ENCODE measurements at places on chromosomes 13 and 19. TPM values are rescaled to one million over a fixed set of nuclear protein-coding genes. Genes with fewer than 3 reads are reported as not detected.
A peak's percentile ranks its signal among the peaks of the same experiment; 100 is the strongest.

The ZNF729 gene
- total RNA-seq = not detected

The FPR1 gene
- not detected for total RNA-seq

The NLRP9 gene
- not detected for total RNA-seq

The LRRC63 gene
- 0.29 TPM for total RNA-seq

The OR1M1 gene
- not detected for total RNA-seq

The CGB1 gene
- not detected for total RNA-seq

The ZNF682 gene
- total RNA-seq = 1.1 TPM

The LGALS14 gene
- total RNA-seq = not detected

The FAM124A gene
- 2.8 TPM for total RNA-seq

The CEACAM4 gene
- not detected for total RNA-seq

The WDR88 gene
- not detected for total RNA-seq

The IGFLR1 gene
- total RNA-seq = 22.0 TPM

The FBXW9 gene
- total RNA-seq = 16.7 TPM

The TMEM205 gene
- total RNA-seq = 54.9 TPM

The THAP8 gene
- total RNA-seq = 7.3 TPM

The ERICH6B gene
- not detected for total RNA-seq

The CD33 gene
- 3.1 TPM for total RNA-seq

DNA sequence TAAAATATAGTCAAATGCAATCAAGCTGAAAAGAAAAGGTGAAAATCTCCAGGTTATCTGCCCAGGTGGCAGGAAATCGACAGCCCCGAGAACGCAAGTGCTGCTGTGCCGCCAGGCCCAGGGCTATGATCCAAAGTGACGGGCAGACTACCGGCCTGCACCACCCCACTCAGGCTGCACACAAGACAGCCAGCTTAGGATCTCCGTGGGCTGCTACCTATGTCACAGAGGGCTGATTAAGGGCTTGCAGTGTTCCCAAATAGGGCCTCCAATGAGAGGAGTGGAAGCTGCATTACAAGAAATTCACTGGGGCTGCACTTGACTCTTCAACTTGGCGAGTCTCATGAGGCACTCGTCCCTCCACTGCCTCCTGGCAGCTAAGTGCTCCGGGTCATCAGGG, 121.8 kb downstream of the CRYL1 start:
- no peak for DNase-seq

- DNase-seq = no peak
Measured at GRCh38 chr19:45103156-45103507, 10.2 kb downstream of the PPP1R37 start.

DNA sequence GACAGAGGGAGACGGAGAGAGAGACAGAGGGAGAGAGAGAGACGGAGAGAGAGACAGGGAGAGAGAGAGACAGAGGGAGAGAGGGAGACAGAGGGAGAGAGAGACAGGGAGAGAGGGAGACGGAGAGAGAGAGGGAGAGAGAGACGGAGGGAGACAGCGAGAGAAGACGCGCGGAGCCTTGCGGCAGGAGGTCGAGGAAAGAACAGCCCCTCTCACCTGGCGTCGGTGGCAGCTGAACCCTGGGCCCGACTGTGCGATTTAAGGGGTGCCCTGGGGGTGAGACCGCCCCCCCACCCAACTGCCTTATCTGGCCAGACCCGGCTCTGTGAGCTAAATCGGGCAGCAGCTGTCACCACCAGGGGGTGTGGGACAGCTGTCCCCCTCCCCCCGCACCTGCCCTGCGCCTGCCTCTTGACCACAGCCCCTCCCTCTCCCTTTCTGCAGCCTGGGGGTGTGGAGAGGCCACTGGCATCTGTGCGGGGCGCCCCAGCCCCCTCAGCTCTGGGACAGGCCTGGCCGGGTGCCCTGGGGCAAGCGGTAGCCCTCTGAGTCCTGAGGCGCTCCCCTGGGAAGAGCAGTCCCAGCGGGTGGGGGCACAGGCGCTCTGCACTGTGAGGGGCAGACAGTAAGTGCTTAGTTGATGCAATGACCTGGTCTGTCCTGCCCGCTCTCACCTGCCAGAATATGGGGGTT, 10.8 kb downstream of the JOSD2 start:
- no peak for DNase-seq

- DNase-seq = no peak
Measured at GRCh38 chr13:75285310-75285709, 196.7 kb downstream of the TBC1D4 start.

DNA sequence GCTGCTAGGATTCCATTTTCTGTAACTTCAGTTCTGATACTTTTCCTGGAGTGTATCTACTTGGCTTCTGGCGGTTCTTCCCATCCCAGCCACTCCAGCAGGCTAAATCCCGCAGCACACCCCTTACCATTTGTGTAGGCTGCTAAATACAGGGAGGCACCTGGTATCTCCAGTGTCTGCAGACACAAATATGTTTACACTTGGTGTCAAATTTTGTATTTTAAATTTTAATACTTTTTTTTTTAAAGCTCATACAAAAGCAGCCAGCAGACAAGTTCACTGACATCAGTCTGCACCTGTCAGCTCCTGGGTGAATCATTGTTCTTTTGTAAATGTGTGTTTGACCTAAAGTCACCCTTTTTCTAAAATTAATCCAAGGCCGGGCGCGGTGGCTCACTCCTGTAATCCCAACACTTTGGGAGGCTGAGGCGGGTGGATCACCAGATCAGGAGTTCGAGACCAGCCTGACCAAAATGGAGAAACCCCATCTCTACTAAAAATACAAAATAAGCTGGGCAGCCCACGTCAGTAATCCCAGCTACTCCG, 3.4 kb upstream of the ZSCAN4 start:
- no peak for DNase-seq

DNA sequence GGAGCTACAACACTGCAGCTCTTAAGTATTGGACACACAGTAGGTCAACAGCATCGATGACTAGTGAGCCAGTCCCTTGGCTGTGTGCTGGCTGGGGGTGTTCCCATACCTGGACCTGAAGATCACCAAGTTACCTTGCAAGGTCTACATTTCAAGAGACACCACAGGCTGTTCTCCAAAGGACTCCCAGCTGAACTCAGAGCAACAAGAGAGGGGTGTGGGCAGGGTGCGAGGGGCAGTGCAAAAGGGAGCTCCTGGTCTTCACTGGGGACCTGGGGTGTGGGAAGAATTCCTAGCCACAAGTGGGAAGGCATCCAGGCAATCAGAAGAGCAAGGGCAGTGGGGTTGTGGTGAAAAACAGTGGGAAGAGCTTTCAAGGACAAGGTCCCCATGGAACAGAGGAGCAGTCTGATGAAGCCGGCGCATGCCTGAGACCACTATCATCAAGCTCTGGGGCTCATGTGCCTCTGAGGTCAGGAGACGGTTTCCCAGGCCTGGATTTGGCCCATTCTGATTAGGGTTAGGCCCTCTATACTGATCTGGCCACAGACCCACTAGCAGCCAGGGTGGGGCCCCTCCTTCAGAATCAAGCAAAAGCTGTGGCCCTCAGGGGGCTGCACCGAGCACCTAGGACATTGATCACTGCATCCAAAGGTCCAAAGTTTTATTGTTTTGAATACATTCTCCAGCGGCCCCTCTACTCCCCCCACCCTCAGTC, 4.7 kb upstream of the GSK3A start:
- no peak for DNase-seq

- DNase-seq = no peak
Measured at GRCh38 chr19:17686023-17686521, 2.1 kb downstream of the UNC13A start.

DNA sequence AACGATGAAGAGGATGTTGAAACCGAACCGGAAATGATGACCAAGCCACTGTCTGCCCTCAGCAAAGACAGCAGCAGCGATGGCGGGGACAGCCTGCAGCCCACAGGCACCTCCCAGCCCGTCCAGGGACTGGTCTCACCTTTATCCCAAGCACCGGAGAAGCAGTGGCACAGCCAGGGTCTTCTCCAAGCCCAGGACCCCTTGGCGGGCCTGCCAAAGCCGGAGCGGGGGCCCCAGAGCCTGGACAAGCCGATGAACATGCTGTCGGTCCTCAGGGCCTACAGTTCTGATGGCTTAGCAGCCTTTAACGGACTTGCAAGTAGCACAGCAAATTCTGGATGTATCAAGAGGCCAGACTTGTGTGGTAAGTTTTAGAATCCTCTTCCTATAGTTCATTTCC, 177.0 kb downstream of the ZNF536 start:
- DNase-seq = no peak

GRCh38 chr19:15297416-15298224, 34.7 kb downstream of the BRD4 start:
- no peak for DNase-seq

- no peak for DNase-seq
Measured at GRCh38 chr13:42681326-42682100, 99.9 kb upstream of the FAM216B start.

GRCh38 chr19:42335374-42335936, 10.0 kb downstream of the MEGF8 start:
- DNase-seq = no peak

DNA sequence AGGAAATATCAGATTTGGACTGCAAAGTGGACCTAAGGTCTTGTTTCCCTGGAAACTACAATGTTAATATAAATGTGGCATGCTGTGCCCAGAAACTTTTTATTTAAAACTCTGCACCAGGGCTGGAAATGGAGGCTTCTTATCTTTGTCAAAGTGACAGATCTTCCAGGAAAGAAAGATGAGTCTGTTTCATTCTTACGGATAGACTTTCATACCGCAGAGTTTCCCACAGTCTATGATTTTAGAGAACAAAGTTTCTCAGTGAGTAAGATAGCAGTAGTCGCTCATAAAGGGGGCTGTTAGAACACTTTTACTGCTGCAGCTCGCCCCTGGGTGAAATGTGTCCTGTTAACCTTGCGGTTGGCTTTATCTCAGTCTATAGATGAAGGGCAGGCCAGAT, 6.7 kb downstream of the CLEC11A start:
- no peak for DNase-seq

- DNase-seq = no peak
Measured at GRCh38 chr13:70798385-70798784, 690.1 kb upstream of the KLHL1 start.

GRCh38 chr13:97883396-97883795, 70.1 kb upstream of the IPO5 start:
- DNase-seq = no peak

- no peak for DNase-seq
Measured at GRCh38 chr13:32636711-32637110, 50.5 kb downstream of the PDS5B start.

- no peak for DNase-seq
Measured at GRCh38 chr13:76622315-76623040, 263.7 kb downstream of the KCTD12 start.

- no peak for DNase-seq
Measured at GRCh38 chr13:23705583-23705982, 135.4 kb downstream of the TNFRSF19 start.

- DNase-seq = no peak
Measured at GRCh38 chr13:95485518-95486144, 66.9 kb upstream of the CLDN10 start.

DNA sequence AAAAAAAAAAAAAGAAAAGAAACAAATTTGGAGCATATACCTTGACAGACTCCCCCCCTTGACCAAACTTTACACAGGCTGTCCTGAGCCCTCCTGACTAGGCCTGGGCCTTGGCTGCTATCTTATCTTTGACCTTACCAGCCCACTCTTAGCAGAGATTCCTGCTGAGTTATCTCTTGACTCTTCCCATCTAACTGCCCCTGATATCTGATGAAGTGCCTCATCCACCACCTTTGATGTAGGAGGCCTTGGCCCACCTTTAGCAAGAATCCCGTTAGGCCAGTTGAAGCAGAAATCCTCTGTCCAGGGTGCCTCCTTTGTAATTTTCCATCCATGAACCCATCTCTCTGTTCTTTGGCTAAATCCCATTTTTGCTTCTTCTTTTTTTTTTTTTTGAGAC, 43.6 kb downstream of the NLRP12 start:
- DNase-seq = no peak

- DNase-seq = no peak
Measured at GRCh38 chr19:44927746-44928145, 13.3 kb downstream of the APOC1 start.

DNA sequence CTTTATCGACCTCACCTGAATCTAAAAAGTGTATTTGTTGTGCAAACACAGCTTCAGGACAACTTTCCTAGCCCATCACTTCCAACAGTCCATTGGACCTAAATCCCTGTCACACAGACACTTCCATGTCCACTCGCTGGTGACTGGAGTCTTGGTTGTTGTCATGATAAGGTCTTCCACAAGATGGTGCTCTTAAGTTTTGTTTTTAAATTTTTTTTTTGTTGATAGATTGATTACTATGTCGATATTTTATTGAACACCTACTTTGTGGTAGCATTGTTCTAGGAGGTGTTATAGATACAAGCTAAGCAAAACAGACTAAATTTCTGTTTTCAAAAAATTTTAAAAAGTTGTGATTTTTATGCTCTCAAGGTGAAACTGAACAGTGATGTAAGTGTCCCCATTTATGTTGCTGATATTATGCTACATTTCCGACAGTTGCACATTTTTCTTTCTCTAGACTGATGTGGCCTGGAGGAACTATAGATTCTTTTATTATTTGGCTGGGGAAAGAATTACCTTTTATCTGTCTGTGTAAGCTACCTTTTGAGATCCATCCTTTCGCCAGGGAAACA, 8.1 kb upstream of the ERICH6B start:
- no peak for DNase-seq

GRCh38 chr19:511101-511851, 4.0 kb downstream of the TPGS1 start:
- peak; percentile 91 for DNase-seq

DNA sequence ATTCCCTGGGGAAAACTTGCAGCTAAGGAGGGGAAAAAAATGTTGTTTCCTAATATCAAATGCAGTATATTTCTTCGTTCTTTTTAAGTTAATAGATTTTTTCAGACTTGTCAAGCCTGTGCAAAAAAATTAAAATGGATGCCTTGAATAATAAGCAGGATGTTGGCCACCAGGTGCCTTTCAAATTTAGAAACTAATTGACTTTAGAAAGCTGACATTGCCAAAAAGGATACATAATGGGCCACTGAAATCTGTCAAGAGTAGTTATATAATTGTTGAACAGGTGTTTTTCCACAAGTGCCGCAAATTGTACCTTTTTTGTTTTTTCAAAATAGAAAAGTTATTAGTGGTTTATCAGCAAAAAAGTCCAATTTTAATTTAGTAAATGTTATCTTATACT, 33.6 kb downstream of the TNFSF11 start:
- DNase-seq = no peak

DNA sequence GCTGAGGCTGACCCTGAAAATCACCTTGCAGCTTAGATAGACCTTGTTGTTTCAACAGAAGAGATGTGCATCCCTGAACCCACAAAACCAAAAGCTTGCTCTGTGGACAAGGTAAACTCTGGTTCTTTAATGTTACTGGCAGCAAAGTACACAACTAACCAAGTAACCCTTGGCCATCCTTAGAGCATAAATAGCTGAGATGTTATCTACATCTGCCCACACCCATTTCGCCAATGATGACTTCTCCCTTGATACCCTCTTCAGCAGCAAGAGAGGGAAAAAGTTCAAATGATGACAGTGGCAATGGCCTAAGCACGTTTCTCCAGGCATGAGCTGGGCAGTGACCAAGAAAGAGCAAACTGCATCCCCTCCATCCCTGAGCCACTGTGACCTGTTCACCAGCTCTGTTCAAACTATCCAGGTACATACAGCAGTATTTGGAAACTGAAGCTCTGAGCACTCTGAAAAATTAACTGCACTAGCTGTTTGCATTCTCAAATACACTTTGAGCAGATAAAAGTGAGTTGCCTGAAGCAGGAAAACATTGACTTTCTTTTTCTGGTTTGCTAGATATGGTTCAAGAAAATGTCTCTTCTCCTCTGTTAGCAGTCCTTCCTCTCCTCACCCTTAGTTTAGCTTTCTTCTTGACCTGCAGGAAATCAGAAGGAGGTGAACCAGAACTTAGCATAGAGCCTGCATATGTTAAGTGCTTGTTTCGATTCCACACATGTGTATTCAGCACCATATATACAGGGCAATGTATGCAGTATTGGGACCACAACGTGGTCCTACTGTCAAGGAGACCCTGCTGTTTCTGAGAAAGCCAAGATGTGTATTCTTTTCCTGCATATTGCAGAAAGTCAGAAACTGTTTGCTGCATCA, 231.7 kb downstream of the FOXO1 start:
- DNase-seq = no peak

Data from A172 (cell line).